ENCODE measurements at places on chromosomes 5 and 9. TPM values are rescaled to one million over a fixed set of nuclear protein-coding genes. Genes with fewer than 3 reads are reported as not detected.

- no peak for DNase-seq
Measured at GRCh38 chr5:135437796-135438560, 9.2 kb downstream of the DCANP1 start.

- DNase-seq = no peak
Measured at GRCh38 chr9:78383130-78383529, 86.2 kb downstream of the PSAT1 start.

DNA sequence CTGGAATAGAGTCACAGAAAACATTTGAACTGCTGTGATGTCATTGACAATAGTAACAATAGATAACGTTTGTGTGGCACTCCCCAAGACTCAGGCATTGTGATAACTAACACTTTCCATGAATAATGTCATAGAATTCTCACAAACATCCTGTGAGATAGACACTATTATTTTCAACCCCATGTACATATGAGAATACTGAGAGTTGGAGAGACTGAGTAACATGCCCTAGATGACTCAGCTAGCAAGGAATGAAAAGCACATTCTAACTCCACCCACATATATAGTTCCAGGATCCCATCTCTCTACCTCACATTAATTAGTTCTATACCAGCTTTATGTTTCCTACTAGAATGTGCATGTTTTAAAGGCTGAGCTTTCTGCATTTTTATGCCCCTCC lies 71.4 kb downstream of the ASTN2 start:
- no peak for DNase-seq

GRCh38 chr9:117952581-117952980 lies 248.4 kb downstream of the TLR4 start:
- no peak for DNase-seq

DNA sequence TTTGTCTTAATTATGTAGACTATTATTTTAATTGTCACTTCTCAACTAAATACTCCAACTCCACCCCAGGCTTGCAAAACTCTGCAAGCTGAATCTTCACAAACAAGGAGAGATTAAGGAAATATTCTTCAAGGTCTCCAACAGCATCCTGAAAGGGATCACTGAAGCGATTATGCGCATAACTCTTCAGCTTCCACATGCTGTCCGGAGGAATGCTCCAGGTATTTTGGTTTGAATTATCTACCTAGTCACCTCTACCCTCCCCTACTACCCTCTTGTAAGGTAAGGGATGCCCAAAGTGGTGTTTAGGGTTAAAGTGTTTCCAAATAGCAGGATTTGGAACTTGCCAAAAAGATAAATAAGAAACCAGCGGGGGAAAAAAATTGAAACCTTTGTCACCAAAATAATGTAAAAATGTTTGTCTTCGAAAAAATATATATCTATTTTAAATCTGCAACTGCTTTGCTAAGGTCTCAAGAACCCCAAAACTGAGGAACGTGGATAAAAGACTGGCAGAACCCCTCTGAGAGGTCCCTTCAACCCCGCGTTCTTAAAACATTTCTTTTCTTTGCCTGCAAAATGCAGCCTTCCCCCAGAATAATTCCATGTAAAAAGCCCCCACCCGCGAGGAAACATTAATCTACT lies 11.6 kb downstream of the PTCH1 start:
- DNase-seq = no peak

DNA sequence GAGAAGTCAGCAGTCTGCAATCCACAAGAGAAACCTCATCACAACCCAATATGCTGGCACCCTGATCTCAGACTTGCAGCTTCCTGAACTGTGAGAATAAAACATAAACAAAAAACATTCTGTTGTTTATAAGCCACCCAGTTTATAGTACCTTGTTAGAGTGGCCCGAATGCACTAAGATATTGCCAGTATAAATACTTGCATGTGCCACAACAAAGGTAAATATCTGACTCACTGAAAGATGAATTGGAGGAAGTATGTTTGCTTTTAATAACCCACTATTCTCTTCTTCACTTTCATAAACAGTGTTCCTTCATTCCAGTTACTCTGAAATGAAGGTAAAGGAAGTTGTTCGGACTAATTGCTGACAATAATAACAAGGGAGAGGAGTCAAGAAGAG lies 1163.4 kb upstream of the CDH6 start:
- no peak for DNase-seq

- no peak for DNase-seq
Measured at GRCh38 chr5:127515693-127516440, 1.6 kb upstream of the PRRC1 start.

- DNase-seq = no peak
Measured at GRCh38 chr9:86274821-86275643, 7.3 kb downstream of the ISCA1 start.

FOXD4L5 gene
- not detected for total RNA-seq

DNA sequence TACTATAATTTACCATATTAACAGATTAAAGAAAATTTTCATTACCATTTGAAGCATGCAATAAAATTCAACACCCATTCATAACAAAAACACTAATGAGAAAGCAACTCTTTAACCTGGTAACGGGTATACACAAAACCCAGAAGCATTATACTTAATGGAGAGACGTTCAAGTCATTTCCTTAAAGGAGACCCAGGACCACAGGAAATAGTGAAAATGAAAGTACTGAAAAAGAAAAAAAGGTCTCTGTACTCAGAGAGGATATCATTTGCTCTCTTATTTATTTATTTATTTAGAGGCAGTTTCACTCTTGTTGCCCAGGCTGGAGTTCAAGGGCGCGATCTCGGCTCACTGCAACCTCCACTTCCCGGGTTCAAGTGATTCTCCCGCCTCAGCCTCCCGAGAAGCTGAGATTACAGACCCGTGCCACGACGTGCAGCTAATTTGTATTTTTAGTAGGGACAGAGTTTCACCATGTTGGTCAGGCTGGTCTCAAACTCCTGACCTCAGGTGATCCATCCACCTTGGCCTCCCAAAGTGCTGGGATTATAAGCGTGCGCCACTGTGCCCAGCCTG lies 61.6 kb downstream of the SETX start:
- no peak for DNase-seq

- no peak for DNase-seq
Measured at GRCh38 chr5:42242881-42243485, 180.3 kb upstream of the GHR start.

C5orf52 gene
- not detected for total RNA-seq

CREBRF gene
- 18.3 TPM for total RNA-seq

TGFBR1 gene
- total RNA-seq = 16.9 TPM

GRCh38 chr9:76161106-76161505 lies 233.1 kb downstream of the RFK start:
- DNase-seq = no peak

PCDHB14 gene
- not detected for total RNA-seq

DNA sequence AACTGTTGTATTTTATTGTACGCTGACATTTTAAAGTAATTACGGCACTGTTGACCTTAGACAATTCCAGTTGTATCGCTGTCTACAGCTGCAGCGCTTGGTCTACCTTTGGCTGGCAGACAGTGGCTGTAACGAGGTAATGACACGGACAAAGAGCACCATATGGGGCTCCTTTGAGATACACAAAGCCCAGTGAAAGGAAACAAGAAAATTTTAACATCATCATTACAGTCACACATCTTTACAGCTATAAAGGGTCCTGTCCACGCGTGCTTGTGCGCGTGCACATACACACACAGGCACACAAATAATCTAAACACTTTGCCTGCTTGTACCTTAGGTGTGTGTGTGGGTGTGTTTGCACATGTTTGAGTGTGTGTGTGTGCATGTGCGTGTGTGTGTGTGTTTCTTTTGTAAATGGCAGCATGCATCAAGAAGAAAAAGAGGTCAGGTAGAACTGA lies 946.0 kb downstream of the NR2F1-AS1 start:
- no peak for DNase-seq

All from activated naive CD4-positive, alpha-beta T cell treated with anti-CD3 and anti-CD28 coated beads for 36 hours (primary cell).